CD8-positive, alpha-beta T cell (primary cell): ENCODE measurements at places on chromosomes 2 and 18.
A peak's percentile ranks its signal among the peaks of the same experiment; 100 is the strongest.

- no peak for DNase-seq
Measured at GRCh38 chr2:14194233-14194632, 438.3 kb upstream of the LRATD1 start.

GRCh38 chr2:42102024-42102590 is 54.3 kb downstream of the PKDCC start:
- peak; percentile 93 for DNase-seq

DNA sequence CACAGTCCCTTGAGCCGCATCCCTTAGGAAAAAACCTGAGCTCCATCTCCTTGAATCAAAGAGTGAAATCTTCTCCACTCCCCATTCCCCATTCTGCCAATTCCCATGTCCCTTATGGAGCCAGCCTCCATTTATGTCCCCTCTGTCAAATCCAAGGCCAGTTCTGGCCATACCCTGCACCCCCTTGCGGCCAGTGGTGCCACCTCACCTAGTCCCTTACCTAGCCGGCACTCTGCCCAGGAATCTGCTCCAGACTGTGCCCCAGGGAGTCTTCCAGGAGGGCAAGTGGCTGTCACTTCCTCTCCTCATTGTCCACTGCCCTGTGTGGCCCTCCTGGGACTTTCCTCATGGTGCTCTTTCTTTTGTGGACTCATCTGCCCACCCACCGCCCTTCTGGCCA is 195.4 kb upstream of the RMP24 start:
- DNase-seq: no peak

DNA sequence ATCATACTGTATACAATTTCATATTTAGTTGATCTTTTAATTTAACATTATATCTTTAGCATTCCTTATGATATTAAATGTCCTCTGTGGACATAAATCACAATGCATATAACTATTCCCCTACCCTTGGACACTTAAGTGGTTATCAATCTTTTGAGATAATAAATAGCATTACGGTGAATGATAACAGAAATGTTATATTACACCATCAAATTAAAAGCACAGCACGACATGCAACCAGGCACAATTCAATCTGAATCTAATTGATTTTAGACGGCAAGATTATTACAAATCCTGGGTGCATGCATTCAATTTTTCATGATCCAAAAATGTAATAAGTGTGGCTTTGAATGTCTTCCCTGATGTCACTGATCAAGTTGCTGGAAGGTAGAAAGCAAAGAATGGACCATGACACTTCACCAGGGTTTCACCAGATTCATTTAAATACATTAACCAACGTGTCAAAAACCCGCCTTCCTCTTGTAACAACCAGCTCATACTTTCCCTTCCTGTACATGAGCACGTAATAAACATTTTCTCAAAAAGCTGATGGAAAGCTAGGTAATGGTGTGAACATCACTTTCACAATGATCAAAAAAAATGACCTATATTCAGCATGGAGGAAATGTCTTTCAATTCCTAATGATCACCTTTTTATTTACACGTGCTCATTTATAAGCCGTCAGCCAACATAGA is 513.7 kb upstream of the ID2 start:
- peak; percentile 30 for DNase-seq

DNA sequence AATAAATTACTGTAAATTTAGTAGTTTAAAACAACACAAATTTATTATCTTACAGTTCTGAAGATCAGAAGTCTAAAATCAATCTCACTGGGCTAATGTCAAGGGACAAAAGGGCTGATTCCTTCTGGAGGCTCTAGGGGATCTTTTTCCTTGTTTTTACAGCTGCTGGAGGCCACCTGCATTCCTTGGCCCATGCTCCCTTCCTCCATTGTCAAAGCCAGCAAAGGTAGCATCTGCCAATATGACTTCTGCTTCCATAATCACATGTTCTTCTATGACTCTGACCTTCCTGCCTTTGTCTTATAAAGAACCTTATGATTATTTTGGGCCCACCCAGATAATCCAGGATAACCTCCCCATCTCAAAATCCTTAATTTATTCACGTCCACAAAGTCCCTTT is 46.0 kb upstream of the FAM136A start:
- DNase-seq: no peak

DNA sequence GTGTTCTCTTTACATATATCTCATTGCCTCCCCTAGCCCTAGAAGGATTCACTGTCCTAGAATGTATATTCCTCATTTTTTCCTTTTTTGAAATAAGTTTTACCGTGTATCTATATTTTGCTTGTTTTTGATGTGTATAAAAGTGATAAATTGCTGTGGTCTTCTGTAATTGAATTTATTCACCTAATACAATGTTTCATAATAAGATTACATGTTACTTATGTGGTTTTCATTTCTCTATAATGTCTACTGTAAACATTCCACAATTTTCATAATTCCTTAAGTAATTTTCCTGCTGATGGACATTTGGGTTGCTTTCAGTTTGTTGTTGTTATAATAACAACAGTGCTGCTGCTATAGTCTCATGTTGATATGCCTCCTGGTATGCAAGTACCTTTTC is 118.2 kb downstream of the PHLPP1 start:
- no peak for DNase-seq

- no peak for DNase-seq
Measured at GRCh38 chr18:22250591-22250996, 81.2 kb downstream of the GATA6 start.

GRCh38 chr2:116132833-116133232 is 1681.7 kb upstream of the DDX18 start:
- no peak for DNase-seq
